Dermis microvascular lymphatic vessel endothelial cell (primary cell): ENCODE measurements at places on chromosomes 2 and 18. TPM values are rescaled to one million over a fixed set of nuclear protein-coding genes. Genes with fewer than 3 reads are reported as not detected.

Gene VAMP5
- 89.2 and 109 TPM in 2 replicates for total RNA-seq

Gene TTC21B
- 20.9 and 25.3 TPM in 2 replicates for total RNA-seq

Gene CRYBA2
- total RNA-seq, result not detected in 2 replicates

Gene MREG
- 1.9 and 3.3 TPM in 2 replicates for total RNA-seq

Gene CCDC150
- total RNA-seq, result 4.4 and 5.5 TPM in 2 replicates

Gene IL1RN
- not detected in 2 replicates for total RNA-seq

Gene LIMS2
- 3.1 and 5.3 TPM in 2 replicates for total RNA-seq

Gene SNED1
- total RNA-seq, result 8.6 and 25.3 TPM in 2 replicates

Gene ASXL3
- 0.13 and 0.76 TPM in 2 replicates for total RNA-seq

Gene RTP5
- not detected in 2 replicates for total RNA-seq

Gene UPP2
- total RNA-seq, result not detected in 2 replicates

Gene UBXN4
- 49.7 and 58.3 TPM in 2 replicates for total RNA-seq

Gene IL36A
- not detected in 2 replicates for total RNA-seq

Gene STPG4
- under 0.01 TPM in 1 of 2 replicates, not detected in the other for total RNA-seq

Gene CPLX4
- not detected in 2 replicates for total RNA-seq

Gene CD302
- total RNA-seq, result 5.6 and 14.4 TPM in 2 replicates

Gene GPR17
- not detected in 2 replicates for total RNA-seq

Gene ALPP
- total RNA-seq, result not detected in 2 replicates

Gene CHRNG
- not detected in 2 replicates for total RNA-seq

Gene FBXO41
- total RNA-seq, result 0.13 and 0.25 TPM in 2 replicates

Gene TLX2
- not detected in 2 replicates for total RNA-seq

Gene TEKT4
- not detected in 2 replicates for total RNA-seq

Gene TRIM43
- not detected in 2 replicates for total RNA-seq

Gene LYG2
- not detected in 2 replicates for total RNA-seq

Gene MARCO
- not detected in 2 replicates for total RNA-seq

Gene SERPINB10
- total RNA-seq, result not detected in 2 replicates

Gene SPEG
- total RNA-seq, result under 0.01 TPM in 1 of 2 replicates, not detected in the other

Gene KCNG3
- not detected in 2 replicates for total RNA-seq

Gene SGPP2
- not detected in 2 replicates for total RNA-seq

Gene MAPRE3
- total RNA-seq, result 0.64 and 2.0 TPM in 2 replicates

Gene B3GNT7
- total RNA-seq, result 7.2 and 19.1 TPM in 2 replicates

Gene FN1
- total RNA-seq, result 226 and 416 TPM in 2 replicates

Gene REG3G
- not detected in 2 replicates for total RNA-seq

Gene ASB18
- not detected in 2 replicates for total RNA-seq

Gene SPP2
- total RNA-seq, result not detected in 2 replicates

Gene PLEKHB2
- 102 and 148 TPM in 2 replicates for total RNA-seq

Gene HJURP
- 3.3 and 9.5 TPM in 2 replicates for total RNA-seq

Gene DAW1
- not detected in 2 replicates for total RNA-seq

Gene ACTG2
- not detected in 2 replicates for total RNA-seq

Gene OR6B2
- total RNA-seq, result not detected in 2 replicates

Gene RGPD5
- total RNA-seq, result 18.6 and 26.2 TPM in 2 replicates

Gene GPAT2
- 5.6 and 14.3 TPM in 2 replicates for total RNA-seq

Gene ORC2
- 13.8 and 16.9 TPM in 2 replicates for total RNA-seq

Gene PLB1
- 0.26 and 0.38 TPM in 2 replicates for total RNA-seq

Gene RBKS
- total RNA-seq, result 0.90 and 1.0 TPM in 2 replicates

Gene TWIST2
- total RNA-seq, result 0.38 TPM in 1 of 2 replicates, not detected in the other

Gene TRABD2A
- 0.25 and 0.51 TPM in 2 replicates for total RNA-seq

Gene RAMP1
- total RNA-seq, result not detected in 2 replicates

Gene PAIP2B
- 1.0 and 1.3 TPM in 2 replicates for total RNA-seq
